ENCODE measurements at places on chromosomes 12 and 14. TPM values are rescaled to one million over a fixed set of nuclear protein-coding genes. Genes with fewer than 3 reads are reported as not detected.

Gene BHLHE41
- total RNA-seq: 1.3 TPM

Gene CLEC9A
- total RNA-seq: not detected

Gene CFAP54
- 13.8 TPM for total RNA-seq

Gene KRT6C
- not detected for total RNA-seq

Gene SERPINA12
- not detected for total RNA-seq

Gene CEBPE
- total RNA-seq: not detected

Gene NUAK1
- 43.2 TPM for total RNA-seq

All from parietal lobe (tissue), 2 donors.